ENCODE measurements at places on chromosomes 12 and 14.

DNA sequence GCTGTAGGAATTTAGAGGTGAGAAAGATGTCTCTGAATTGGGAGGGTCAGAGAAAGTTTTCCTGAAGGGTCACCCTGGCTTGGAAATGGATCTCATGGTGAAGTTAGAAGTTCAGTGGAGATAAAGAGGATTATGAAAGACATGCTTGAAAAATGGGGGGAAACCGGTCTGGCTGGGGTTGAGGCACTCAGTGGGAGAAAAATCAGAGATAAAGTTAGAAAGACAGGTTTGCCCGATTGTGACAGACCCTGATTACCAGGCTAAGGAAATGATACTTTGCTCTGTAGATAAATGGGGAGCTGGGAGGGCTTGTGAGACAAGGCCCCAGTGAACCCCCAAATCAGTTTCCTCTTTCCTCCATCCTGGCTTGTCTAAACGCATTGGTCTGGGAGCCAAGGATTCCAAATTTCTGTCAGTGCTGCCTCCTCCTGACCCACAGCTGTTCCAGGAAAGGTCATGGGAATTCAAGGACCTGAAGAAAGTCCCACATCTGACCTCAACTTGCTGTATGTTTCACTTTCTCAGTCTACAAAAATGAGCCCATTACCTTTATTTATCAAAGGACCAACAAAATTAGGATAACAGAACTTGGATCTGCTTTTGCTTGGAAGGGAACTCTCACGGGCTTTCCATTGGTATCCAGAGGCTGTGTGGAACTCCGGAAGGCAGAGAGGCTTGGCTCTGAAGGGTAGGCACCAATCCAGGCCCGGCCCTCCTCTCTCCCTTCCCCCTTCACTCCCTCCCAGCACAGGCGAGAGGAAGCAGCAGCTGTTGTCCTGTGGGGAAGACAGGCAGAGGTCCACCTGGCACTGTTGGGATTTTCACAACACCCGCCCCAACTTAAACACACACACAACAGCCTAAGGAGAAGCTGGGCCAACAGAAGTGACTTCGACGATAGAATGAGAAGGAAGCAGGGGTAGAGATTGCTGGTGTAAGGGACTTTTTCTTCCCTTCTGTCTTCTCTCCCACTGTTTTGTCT is 3.4 kb upstream of the RNASE7 start:
- no peak for DNase-seq

DNA sequence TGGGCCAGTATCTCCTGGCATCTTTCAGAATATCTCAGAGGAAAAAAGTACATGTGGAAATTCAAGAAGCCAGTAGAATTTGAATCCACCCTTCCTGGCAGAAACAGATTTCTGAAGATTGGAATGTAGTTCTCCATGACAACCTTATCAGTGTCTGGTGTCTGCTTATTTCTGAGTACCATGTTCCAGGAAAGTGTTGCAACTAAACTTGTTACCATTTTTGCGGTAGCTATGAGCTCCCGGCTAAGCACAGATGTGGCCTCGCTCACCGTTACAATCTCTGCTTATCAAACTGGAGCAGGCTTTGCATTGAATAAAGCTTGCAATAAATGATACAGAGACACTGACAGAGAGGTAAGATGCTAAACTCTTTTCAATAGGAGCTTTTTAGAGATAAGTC is 13.0 kb upstream of the ITPR2 start:
- no peak for DNase-seq

- DNase-seq, result no peak
These were observed 20.9 kb downstream of the FBXW8 start for GRCh38 chr12:116931665-116932064.

GRCh38 chr12:50825372-50825838 is 17.3 kb upstream of the TMPRSS12 start:
- DNase-seq, result no peak

DNA sequence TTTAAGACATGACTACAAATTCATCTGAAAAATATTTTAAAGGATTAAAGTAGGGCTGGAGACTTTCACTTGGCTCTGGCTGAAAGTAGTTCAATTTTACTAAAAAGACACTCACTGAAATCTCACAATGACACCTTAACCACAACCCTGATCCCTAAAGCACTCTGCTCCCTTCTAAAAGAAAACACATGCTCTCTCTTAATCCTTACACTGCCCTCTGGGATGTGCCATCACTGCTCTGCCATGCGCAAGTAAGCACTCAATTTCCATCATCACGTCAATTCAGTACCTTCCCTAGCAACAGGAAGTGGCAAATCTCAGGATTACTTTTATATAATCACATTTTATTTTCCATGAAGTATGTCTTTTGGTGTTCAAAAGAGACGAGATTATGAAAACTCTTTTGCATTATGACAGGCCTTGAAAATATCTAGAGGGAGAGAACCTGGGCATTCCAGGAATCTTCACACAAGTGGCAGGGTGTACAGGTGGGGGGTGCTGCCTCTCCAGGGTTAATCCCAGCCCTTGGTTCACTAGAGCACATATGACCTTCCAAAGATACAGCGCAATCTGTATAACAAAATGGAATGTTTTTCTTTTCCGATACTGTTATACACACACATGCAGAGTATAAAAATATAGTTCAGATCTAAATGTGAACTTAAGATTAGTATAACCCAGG is 7.3 kb downstream of the ATG14 start:
- DNase-seq, result no peak

DNA sequence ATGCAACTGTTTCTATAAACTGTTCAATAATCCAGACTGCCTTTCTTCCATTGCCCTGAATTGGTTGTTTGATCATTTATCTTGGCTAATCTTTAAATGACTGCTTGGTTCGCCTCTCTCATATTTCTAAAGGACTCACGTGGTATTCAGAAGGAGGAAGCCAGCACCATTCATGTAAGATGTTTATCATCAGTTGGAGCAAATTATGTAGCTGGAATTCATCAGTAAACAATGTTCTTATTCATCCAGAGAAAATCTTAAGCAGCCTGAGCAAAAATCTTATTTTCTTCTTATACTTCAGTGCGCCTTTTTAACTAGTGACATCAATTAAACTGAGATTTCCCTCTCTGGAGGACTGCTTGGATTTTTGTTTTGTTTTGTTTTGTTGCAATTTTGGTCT is 538.7 kb upstream of the TMEM132C start:
- no peak for DNase-seq

DNA sequence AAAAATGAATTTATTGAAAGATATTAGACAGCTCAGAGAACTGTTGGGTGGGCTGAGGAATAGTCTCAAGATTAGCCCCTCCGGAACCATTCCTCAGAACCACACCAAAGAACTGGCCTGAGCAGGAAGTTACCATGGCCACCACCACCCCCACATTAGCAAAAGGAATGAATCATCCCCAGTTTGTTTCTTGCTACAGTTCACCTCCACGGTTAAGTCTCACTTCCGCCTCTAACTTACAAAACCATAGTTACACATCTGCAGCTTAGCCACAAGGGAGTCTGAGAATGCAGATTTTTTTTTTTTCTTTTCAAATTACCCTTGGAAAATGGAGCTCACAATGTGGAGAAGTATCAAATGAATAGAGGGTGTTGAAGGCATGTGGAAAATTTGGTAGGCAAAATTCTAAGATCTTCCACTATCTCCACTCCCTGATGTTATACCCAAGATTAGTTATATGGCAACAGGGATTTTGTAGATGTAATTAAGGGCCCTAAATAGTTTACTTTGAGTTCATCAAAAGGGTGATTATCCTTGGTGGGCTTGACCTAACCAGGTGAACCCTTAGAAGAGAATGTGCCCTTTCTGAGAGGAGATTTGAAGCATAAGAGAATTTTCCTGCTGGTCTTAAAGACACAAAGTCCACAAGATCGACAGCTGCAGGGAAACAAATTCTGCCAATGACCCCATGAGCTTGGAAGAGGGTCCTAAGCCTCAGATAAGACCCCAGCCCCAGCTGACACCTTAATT is 129.8 kb upstream of the KRR1 start:
- DNase-seq, result no peak

DNA sequence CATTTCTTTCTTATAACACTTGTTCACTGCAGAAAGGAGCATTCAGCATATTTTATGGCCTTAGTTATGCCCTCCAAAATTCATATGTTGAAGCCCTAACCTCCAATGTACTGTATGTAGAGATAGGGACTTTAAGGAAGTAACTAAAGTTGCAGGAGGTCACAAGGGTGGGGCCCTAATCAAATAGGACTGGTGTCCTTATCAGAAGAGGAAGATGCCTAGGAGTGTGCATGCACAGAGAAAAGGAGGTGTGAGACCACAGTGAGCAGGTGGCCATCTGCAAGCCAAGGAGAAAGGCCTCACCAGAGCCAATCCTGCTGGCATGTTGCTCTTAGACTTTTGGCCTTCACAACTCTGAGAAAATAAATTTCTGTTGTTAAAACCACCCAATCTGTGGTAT is 12.9 kb upstream of the E2F7 start:
- no peak for DNase-seq

- DNase-seq, result no peak
These were observed 3.8 kb downstream of the BCDIN3D start for GRCh38 chr12:49838973-49839633.

DNA sequence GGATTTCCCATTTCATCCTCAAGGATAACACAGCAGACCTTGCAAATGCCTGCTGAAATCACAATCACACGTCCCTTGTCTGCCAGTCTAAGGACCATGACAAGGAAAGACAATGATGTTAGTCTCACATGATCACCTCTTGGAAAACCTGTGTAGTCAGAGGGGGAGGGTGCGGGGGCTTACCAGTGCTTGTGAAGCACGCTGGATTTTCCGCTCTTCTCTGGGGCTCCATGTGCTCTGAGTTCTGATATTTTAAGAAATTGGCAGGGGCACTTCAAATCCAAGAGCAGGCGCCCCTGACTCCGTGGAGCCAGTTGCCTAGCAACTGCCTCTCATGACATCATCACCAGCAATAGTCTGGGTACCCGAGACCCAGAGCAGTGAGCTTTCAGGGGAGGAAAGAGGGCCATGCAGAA is 200.9 kb upstream of the C14orf180 start:
- no peak for DNase-seq

DNA sequence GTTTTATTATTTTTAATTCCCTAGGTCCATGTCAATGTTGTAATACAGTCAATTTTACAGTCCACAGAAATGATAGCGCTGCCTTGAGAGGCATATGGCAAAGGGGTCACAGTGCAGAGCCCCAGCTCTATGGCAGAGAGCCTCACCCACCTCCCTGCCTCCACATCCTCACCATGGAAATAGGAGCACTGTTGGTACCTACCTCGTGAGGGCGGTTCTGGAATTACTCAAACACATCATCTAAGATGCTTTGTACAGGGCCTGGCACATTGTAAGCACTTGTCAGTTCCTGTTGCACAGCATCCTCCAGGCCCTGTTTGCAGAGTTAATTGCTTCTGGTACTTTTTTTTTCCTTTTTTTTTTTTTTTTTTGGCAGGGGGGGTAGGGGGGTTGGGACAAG is 4.1 kb upstream of the AKAP5 start:
- DNase-seq, result no peak

DNA sequence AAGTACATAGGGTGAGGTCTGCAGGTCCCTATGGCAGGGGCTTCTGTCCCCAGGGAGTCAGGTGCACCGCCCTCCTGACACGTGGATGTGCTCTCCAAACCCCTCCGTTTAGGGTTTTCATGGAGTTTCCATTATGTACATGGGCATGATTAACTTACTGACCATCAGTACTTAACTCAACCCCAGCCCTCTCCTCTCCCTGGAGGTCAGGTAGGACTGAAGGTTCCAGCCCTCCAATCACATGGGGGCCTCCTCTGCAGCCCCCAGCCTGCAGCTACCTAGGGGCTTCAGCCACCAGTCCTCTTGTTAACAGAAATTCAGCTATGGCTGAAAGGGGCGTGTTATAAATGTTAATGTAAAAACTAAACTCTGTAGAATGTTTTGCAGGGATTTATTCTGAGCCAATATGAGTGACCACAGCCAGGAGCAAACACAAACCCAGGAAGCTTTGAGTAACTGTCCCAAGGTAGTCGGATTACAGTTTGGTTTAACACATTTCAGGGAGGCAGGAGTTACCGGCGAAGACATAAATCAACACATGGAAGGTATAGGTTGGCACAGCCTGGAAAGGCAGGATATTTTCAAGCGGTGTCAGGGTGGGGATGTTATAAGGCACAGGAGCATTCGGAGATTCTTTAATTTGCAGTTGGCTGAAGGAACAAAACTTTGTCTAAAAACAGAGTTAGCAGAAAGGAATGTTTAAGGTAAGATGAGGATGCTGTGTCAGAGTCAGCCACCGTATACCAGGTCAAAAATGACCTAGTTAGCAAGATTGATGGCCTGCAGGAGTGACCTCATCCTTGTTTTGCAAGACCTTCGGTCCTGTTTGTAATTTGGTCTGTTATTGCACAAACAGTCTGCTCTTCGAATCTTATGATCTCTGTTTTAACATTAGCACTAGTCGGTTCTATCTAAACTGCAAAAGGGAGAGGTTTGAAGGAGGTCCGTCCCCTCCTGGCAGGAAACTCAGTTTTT is 75.2 kb downstream of the TNFAIP2 start:
- no peak for DNase-seq

GRCh38 chr14:98177551-98177950 is 1094.4 kb downstream of the BCL11B start:
- peak; percentile 41 for DNase-seq

- DNase-seq, result no peak
These were observed 577 bp downstream of the DTX3 start for GRCh38 chr12:57604992-57605810.

DNA sequence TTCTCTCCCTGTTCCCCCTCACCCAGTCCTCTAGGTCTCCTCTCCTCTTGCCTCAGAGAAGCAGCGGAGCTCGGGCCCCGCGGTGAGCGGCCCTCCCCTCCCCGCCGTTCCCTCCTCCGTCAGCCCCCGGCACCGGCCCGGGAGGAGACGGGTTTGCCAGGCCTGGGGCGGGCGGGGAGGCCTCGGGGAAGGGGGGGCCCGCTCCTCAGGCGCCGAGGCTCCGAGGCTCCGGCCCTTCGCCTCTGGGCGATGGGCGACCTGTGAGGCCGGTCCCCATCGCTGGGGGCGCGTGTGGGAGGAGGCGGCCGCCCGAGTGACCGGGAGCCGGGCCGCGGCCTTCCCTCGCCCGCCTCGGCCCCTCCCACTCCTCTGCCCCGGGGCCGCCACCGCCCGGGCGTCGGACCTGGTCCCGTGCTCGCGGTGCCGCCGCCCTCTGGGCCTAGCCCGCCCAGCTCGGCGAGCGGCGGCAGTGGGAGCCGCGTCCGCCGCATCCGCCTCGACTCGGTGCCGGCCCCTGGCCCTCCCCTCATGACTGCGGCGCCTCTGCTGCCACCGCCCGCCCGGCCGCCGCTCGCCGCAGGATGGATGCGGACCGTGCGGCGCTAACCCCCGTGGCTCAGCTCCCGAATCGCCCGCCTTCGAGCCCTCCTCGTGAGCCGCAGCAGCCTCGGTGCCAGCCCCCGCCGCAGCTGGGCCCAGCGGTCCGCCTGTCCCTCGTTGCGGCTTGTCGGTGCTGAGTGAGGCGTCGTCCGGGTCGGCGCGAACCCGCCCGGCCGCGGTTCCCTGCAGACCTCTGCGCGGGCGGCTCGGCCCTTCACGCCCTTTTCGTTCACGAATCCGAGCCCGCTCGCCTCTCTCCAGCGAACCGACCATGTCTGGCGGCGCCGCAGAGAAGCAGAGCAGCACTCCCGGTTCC is 574 bp downstream of the WNK1 start:
- peak; percentile 9 for DNase-seq
